ENCODE measurements at places on chromosomes 5 and 9.

DNA sequence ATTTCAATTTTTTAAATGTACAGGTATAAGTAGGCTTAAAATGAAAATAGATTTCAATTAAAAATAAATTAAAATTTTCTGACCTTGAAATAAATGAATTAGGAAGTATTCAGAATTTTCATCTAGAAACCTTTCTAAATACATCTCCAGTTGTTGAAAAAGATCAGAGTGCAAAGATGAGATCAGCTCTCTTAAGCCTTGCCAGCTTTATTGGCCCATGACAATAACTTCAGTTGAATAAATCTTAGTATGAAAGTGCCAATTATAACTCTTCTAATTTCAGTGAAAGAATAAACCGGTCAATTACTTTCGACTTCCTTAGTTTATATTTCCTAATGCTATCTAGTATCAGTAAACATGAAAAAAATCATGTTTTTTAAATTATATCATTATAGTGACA is 117.4 kb downstream of the FBXL17 start:
- DNase-seq, result no peak

DNA sequence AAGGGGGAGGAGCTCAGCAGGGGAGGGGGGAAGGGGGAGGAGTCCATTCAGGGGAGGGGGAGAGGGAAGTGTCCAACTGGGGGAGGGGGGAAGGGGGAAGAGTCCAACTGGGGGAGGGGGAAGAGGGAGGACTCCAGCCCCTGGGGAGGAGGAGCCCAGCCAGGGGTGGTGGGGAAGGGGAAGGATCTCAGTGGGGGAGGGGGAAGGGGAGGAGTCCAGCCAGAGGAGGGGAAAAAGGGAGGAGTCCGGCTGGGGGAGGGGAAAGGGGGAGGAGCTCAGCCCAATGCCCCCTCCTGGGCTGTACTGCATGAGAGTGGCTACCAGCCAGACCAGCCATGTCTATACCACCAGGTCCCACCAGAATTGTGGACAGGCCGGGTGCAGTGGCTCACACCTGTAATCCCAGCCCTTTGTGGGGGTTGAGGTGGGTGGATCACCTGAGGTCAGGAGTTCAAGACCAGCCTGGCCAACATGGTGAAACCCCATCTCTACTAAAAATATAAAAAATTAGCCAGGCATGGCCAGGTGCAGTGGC is 30.6 kb upstream of the ADAMTS2 start:
- no peak for DNase-seq

- DNase-seq, result no peak
These were observed 12.5 kb upstream of the ZSWIM6 start for GRCh38 chr5:61319388-61320146.

GRCh38 chr5:31427013-31427723 is 104.7 kb downstream of the DROSHA start:
- no peak for DNase-seq

GRCh38 chr9:127898433-127899127 is 823 bp downstream of the ST6GALNAC6 start:
- no peak for DNase-seq

DNA sequence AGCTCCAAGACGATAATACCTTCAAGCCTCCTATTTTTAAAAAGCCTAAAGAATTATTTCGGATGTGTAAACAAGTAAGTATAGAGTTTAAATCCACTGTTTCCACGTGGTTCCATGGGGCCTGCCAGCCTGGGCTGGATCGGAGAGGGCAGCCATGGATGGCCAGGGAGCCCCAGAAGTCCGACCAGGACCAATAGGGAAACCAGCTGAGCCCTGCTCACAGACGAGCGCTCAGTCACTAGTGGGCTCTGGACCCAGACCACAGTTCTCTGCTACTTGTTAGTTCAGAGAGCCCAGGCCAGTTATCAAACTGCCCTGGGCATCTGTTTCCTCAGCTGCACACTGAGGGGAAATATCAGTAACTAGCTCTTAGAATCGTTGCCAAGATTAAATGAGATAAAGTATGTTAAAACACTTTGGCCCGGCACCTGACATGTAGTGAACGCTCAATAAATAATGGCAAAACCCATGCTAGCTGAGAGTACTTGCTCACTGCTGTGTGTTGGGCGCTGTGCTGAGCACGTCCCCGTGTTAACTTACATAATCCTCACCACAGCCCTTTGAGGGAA is 124.8 kb downstream of the RGS3 start:
- DNase-seq, result no peak

DNA sequence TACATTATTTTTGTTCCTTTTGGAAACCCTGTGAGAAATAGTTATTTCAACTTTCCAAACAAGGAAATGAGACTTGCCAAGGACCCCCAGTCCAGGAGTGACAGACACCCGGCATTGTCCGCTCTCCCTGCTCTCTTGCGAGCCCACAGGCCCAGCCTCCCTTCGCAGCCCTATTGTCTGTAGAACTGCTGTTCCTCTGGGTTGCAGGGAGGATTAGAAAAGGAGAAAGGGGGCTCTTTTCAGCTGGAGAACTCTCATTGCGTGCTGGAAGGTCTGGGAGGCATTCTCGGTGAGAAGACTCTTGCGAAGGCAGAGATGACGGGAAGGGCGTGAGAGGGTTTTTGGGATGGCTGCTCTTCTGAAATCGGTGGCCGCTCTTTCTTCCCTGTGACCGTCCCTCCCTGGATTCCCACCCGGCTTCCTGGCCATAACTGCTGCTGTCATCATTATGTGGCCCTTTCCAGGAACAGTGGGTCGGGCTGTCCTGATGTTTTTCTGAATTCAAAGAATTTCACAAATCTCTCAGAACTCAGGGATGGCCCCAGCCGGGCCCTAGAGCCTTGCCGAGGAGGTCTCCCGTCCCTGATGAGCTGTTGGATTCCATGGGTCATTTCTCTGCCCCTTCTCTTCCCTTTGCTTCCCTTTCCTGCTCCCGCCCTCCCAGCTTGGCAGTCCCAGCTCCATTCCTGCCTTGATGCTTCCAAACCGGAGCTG is 29.8 kb downstream of the STC2 start:
- DNase-seq, result no peak

- DNase-seq, result no peak
These were observed 5.5 kb downstream of the CDK5RAP2 start for GRCh38 chr9:120574473-120574872.

- DNase-seq, result no peak
These were observed 12.4 kb upstream of the ASS1 start for GRCh38 chr9:130432362-130432761.

GRCh38 chr9:104280178-104280560 is 186.1 kb downstream of the SMC2 start:
- DNase-seq, result no peak

DNA sequence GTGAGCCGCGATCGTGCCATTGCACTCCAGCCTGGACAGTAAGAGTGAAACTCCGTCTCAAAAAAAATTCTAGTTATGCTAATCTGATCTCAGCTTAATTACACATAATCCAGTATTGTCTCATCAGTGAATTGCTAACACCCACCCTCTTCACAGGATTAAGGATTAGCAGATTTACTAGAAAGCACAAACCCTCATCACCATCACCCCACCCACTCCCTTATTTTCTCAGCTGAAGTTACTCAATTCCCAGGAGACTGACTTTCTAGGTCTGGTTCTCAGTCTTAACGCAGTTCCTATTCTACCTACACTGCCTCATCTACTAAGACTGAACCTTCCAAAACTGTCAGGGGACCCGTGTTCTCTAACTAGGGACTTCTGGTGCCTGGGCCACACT is 9.0 kb downstream of the TOR1B start:
- DNase-seq, result no peak

GRCh38 chr9:87354147-87354546 is 143.5 kb upstream of the DAPK1 start:
- DNase-seq, result no peak

DNA sequence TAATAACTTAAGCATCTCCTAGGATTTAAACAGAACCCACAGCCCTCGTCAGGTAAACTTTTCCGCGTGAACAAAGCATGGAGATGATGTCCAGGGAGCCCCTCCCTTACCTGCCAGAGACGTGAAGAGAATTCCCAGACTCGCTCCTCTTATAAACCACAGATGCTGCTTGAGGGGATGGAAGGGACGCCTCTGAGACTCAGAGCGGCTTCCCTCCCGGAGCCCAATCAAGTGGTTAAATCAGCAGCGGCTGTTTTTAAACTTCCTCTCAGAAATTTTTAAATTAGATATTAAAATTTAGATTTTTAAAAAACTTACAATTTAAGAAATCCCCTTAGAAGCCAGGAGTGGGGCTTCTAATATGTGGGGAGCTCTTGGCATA is 71.8 kb downstream of the RAPGEF1 start:
- no peak for DNase-seq

DNA sequence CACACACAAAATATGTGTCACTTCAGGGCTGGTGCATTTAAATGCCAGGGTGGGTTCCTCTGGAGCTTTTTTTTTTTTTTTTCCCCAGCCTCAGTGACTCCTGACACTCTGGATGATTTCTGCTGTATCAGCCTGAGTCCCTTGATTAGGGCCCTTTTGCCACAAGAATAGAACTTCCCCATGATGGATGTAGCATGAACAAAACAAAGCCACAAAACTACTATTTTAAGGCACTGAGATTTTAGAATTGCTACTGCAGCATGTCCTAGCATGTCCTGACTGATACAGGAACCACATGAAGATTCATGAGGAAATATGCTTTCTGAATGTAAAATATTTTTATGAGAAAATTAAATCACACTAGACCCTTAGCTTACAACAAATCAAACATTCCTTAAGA is 13.9 kb upstream of the ADGRD2 start:
- no peak for DNase-seq

DNA sequence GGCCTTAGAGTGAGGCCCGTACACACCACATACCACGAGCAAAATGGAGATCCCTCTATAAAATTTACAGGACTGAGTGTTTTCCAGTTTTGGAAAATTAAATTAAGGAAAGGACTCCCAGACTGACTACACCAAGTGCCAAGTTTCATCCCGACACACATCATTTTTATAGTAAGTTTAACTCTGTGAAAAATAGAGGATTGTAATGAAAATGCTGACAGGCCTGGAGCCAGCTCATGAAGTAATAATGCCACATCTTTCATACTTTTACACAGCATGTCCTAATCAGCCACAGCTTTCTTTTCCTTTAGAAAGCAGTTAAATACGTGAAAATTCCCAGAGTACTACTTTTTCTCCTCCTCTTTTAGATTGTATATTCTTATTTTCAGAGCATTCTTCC is 169.2 kb downstream of the SAXO1 start:
- no peak for DNase-seq

GRCh38 chr9:16763946-16764345 is 106.5 kb downstream of the BNC2 start:
- no peak for DNase-seq

DNA sequence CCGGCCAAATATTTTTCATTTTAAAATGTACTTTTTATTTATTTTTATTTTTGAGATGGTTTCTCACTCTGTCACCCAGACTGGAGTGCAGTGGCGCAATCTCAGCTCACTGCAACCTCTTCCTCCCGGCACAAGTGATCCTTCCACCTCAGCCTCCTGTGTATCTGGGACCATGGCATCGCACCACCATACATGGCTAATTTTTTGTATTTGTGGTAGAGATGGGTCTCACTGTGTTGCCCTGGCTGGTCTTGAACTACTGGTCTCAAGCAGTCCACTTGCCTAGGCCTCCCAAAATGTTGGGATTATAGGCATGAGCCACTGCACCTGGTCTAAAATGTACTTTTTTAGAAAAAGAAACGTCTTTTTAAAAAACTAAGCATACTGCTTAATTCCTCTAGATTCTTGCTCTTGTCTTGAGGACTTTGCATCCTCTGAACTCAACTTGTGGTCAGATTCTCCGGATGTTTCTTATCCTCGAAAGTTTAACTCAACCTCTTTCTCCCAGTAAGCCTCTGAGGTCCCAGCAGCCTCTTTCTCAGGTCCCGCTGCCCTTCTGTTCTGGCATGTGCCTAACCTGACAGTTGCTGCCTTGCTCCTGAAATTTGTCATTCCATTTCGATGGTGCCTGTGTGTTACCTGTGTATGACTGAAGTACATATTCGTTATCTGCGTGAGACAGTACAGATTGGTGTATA is 63.0 kb downstream of the TRIO start:
- no peak for DNase-seq

- DNase-seq, result no peak
These were observed 33.3 kb downstream of the RAPGEF1 start for GRCh38 chr9:131706608-131706970.

- no peak for DNase-seq
These were observed 111.1 kb upstream of the EQTN start for GRCh38 chr9:27408001-27408400.
